ENCODE measurements at places on chromosomes 5 and 9. TPM values are rescaled to one million over a fixed set of nuclear protein-coding genes. Genes with fewer than 3 reads are reported as not detected.

DNA sequence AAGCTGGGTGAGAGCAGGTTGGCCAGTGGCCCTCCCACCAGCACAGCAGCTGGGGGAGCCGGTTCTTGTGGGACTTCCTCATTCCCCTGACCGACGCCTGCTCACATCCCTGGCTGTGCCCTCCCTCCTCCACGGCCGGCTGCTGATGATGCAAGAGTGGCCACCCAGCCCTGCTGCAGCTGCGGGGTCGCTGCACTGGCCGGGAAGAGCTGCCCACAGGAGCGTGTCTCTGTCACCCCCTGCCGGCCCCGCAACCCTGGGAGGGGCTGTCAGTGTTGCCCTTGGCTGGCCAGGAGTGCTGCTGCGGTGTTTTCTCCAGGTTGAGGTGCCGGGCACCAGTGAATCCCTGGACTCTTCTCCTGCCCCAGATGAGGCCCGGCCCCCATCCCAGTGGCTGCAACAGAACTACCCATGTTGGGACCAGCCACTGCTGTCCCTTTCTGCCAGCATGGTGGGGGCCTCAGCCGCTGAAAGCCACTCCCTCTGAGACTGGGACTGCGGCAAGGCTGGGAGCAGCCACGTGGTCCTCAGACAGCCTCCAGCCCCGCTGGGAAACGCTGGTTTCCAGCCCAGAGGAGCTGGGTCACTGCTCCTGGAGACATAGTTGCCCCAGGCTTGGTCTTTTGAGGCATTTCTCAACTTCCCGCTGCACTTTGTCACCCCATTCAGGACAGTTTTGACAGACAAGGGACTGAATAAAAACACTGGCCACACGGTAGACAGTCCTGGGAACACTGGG lies 739 bp downstream of the CARD9 start:
- DNase-seq: no peak

The PAEP gene
- total RNA-seq: not detected

The CTXN3 gene
- not detected for total RNA-seq

The C9orf57 gene
- total RNA-seq: not detected

The ANGPTL2 gene
- not detected for total RNA-seq

The SNX24 gene
- 3.8 TPM for total RNA-seq

Data from natural killer cell treated with Interleukin-12 subunit alpha and Interleukin-12 subunit beta and Interleukin-15 and Interleukin-18, amount 100 ng/mL, for 72 hours (primary cell).